ENCODE measurements at places on chromosomes 6 and 20. TPM values are rescaled to one million over a fixed set of nuclear protein-coding genes. Genes with fewer than 3 reads are reported as not detected.

Gene WFDC10B
- not detected for polyA plus RNA-seq

Gene HLA-DPA1
- polyA plus RNA-seq, result 14.2 TPM

Gene OTOR
- 0.32 TPM for polyA plus RNA-seq

Gene HLA-DOB
- not detected for polyA plus RNA-seq

Gene IL17A
- polyA plus RNA-seq, result not detected

Gene SLC17A2
- 0.35 TPM for polyA plus RNA-seq

Gene NMBR
- polyA plus RNA-seq, result 0.29 TPM
